Thymus (tissue), 14 donors: ENCODE measurements at places on chromosomes 7 and 10. TPM values are rescaled to one million over a fixed set of nuclear protein-coding genes. Genes with fewer than 3 reads are reported as not detected.

RHOBTB1 gene
- polyA plus RNA-seq, result 3.4 TPM

CBX3 gene
- polyA plus RNA-seq, result 233 TPM

CPVL gene
- polyA plus RNA-seq, result 112 TPM

LLCFC1 gene
- polyA plus RNA-seq, result not detected

NCF1 gene
- 12.5 TPM for polyA plus RNA-seq

DPY19L1 gene
- 5.5 TPM for polyA plus RNA-seq

CPEB3 gene
- polyA plus RNA-seq, result 1.8 TPM

ABCB1 gene
- polyA plus RNA-seq, result 6.6 TPM

HOXA2 gene
- polyA plus RNA-seq, result 3.9 TPM

LRRC17 gene
- 2.6 TPM for polyA plus RNA-seq

CYP2C18 gene
- polyA plus RNA-seq, result 0.68 TPM

CALHM3 gene
- polyA plus RNA-seq, result 0.32 TPM

PRKAR2B gene
- 7.1 TPM for polyA plus RNA-seq

FFAR4 gene
- 0.25 TPM for polyA plus RNA-seq

TBC1D12 gene
- polyA plus RNA-seq, result 8.9 TPM

SRRM3 gene
- 1.4 TPM for polyA plus RNA-seq

SLC39A12 gene
- 0.23 TPM for polyA plus RNA-seq

EPHB4 gene
- 9.6 TPM for polyA plus RNA-seq

IGF2BP3 gene
- 3.4 TPM for polyA plus RNA-seq

NRG3 gene
- 0.09 TPM for polyA plus RNA-seq

FAM237B gene
- polyA plus RNA-seq, result not detected

SAMD9L gene
- polyA plus RNA-seq, result 20.3 TPM

EVX1 gene
- 0.05 TPM for polyA plus RNA-seq

GPER1 gene
- 3.4 TPM for polyA plus RNA-seq

OR13A1 gene
- polyA plus RNA-seq, result 2.2 TPM

UFSP1 gene
- 3.6 TPM for polyA plus RNA-seq

INSYN2A gene
- 0.32 TPM for polyA plus RNA-seq

PTPRN2 gene
- 1.9 TPM for polyA plus RNA-seq

ANKRD1 gene
- polyA plus RNA-seq, result 27.4 TPM

NPY4R gene
- polyA plus RNA-seq, result 0.09 TPM

C10orf62 gene
- not detected for polyA plus RNA-seq
